Myometrial cell (primary cell): ENCODE measurements at places on chromosomes 7 and 10. TPM values are rescaled to one million over a fixed set of nuclear protein-coding genes. Genes with fewer than 3 reads are reported as not detected.

PRXL2A gene
- 13.0 and 17.0 TPM in 2 replicates for total RNA-seq

CYP3A4 gene
- total RNA-seq = not detected in 2 replicates

DLX6 gene
- total RNA-seq = not detected in 2 replicates

KIN gene
- total RNA-seq = 4.6 and 8.2 TPM in 2 replicates

GJD4 gene
- total RNA-seq = not detected in 2 replicates

RNF32 gene
- total RNA-seq = 0.29 and 2.8 TPM in 2 replicates

OR2AE1 gene
- not detected in 2 replicates for total RNA-seq

SEMA4G gene
- total RNA-seq = 0.29 and 0.89 TPM in 2 replicates

ZNF804B gene
- not detected in 2 replicates for total RNA-seq
